A375 (cell line): ENCODE measurements at places on chromosomes 12 and 14. TPM values are rescaled to one million over a fixed set of nuclear protein-coding genes. Genes with fewer than 3 reads are reported as not detected.

The ITGA7 gene
- 6.5 and 6.9 TPM in 2 replicates for total RNA-seq

The LMO3 gene
- 0.64 and 2.0 TPM in 2 replicates for total RNA-seq

The SMCO3 gene
- total RNA-seq = not detected in 2 replicates

The TSPAN19 gene
- total RNA-seq = 0.08 and 0.49 TPM in 2 replicates

The PYGL gene
- 140 and 154 TPM in 2 replicates for total RNA-seq

The RNASE4 gene
- 0.61 and 0.94 TPM in 2 replicates for total RNA-seq

The SELPLG gene
- 0.40 and 0.68 TPM in 2 replicates for total RNA-seq

The TAS2R43 gene
- not detected in 2 replicates for total RNA-seq

The SLC7A8 gene
- 1.0 TPM in 1 of 2 replicates, not detected in the other for total RNA-seq

The SMIM10L1 gene
- total RNA-seq = 15.3 and 16.5 TPM in 2 replicates

The DTX1 gene
- 3.5 and 4.8 TPM in 2 replicates for total RNA-seq

The SIX6 gene
- 0.08 TPM in 1 of 2 replicates, not detected in the other for total RNA-seq
